ENCODE measurements at places on chromosomes 16 and 17. TPM values are rescaled to one million over a fixed set of nuclear protein-coding genes. Genes with fewer than 3 reads are reported as not detected.
A peak's percentile ranks its signal among the peaks of the same experiment; 100 is the strongest.

- DNase-seq: no peak
Observed at GRCh38 chr16:81585785-81586184, 141.2 kb downstream of the CMIP start.

DNA sequence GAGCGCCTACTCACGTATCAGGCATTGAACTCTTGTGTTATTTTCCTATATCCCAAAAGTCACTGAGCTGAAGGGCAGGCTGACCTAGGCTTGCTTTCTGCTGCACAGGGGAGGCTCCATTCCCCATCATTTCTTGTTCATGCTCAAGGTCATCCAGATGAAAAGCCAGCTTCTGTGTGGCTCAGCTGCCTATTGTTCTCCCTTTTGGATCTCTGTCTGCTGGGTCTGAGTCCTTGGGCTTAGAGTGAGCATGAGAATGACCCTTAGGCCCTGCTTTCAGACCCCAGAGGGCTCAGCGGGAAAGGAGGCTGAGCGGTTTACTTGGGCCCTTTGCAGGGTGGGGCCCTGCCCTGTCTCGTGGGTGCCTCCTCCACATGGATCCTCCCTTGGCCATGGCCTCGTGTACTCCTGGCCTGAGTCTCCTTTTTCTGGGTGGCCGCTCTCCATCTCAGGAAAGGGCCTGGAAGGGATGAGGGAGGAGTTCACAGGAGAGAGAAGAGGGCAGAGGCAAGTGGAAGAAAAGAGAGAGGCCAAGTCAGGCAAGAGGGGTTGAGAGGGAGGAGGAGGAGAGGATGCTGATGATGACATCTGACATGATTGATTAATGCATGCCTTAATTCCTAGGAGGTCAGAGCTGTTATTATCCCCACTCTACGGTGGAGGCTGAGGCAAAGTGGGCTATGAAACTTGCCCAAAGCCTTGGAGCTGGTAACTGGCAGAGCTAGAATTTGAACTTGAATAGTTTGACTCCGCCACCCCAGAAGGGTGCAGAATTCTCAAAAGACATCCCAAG, 19.8 kb upstream of the MAP3K14 start:
- no peak for DNase-seq

DNA sequence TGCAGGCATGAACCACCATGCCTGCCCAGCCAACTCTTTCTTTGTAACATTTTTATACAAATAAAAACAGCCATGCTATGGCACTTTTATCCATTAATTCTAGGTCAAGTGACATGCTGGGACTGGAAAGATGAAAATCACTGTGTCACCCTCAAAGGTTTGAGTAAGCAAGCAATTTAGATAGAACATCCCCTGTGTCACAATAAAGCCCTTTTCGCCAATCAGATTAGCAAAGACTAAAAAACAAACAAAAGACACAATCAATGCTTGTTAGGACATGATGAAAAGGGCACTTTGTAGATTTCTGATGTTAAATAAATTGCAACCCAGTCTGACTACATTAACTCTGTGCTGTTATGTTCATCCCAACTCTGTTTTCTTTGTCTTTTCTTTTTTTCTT, 26.4 kb downstream of the CHP2 start:
- DNase-seq: no peak

DNA sequence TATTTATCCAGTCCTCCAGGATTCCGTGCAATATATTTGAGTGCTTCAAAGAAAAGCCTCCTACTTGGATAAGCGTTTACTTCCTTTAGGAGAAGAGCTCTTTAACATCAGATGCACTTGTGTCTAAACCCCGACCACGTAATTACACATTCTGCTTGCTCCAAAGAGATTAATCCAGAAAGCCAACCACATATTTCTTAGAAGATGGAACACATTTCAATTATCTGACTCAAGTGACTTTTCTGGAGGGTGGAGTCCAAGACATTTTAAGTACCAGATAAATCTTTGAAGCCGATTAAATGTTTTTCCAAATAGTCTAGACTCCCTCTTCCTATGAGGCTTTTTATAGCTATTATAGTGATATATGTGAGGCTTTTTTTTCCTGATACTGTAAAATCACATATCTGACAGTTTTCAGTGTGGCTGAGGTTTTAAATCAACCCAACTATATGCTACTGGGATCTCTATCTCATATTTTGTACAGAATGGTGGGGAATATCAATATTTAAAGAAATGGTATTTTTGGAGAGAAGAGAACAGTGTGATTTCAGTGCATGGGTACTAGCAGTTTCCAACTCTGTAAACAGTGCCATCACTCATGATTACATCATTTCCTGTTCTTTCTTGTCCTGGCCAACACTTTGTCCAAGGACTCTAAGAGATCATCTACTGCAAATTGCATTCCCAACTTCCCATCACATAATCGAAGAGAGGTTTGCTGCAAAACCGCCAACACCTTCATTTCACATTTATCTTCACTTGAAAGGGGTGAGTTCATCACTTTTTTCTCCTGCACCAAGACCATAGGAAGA, 192.4 kb upstream of the HSBP1 start:
- DNase-seq: no peak

- DNase-seq: no peak
Observed at GRCh38 chr17:61343576-61343975, 56.1 kb upstream of the TBX2 start.

DNA sequence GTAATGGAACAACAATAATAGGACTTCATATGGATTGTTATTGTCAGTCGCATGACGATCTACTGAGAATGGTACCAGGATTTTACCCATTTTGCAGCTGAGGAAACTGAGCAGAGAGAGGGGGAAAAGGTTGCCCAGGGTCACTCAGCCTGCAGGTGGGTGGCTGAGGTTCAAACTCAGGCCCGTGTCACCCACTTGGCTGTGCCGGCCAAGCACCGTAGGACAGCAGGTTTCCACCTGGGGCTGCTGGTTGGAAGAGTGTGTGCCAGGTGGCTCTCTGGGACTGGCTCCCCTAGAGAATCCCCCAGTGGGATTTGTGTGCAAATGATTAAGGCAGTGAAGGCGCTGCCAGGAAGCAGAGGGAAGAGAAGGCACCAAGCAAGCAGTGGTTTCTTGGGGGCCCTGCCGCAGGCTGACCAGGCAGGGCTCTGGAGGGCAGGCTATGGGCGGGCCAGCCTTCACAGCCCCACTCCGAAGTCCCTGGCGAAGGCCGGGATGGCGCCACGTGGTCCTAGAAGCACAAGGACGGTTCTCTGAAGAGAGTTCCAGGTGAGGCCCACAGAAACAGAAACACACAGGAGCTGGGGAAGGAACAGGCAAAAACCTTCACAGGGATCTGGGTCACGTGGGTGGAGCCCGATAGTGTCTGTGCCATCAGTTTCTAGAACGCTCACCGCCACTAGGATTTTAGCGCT, 163.5 kb downstream of the IRF8 start:
- no peak for DNase-seq

- no peak for DNase-seq
Observed at GRCh38 chr17:30530346-30531025, 53.3 kb downstream of the GOSR1 start.

GRCh38 chr17:67390006-67390645, 13.0 kb downstream of the PITPNC1 start:
- DNase-seq: no peak

- no peak for DNase-seq
Observed at GRCh38 chr17:80727409-80727755, 182.7 kb downstream of the RPTOR start.

DNA sequence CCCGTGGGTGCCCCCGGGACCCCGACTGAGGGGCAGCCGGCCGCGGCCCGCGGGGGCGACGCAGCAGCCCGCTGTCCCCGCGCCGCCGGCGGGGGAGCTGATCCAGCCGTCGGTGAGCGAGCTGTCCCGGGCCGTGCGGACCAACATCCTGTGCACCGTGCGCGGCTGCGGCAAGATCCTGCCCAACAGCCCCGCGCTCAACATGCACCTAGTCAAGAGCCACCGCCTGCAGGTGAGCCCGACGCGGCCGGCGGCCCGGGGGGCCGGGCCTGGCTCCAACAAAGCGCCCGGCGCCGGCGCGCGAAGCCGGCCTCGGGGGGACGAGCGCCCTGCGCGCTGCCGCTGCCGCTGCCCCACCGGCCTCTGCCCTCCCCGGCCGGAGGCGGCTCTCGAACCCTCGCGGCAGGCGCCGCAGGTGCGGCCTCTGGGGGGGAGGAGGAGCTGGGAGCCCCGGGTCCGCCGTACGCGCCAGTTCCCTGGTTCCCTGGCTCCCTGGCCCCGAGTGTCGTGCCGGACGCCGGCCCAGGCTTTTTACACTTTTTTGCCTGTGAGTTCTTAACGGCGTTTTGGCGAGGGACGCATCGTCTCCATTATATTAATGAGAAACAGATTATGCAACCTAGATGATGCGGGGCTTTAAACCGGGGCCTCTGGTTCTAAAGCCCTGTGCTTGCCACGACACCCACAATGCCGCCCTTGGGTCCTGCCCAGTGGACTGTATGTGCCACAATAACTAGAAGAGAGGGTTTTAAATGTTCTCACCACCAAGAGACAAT, 521 bp downstream of the ATMIN start:
- peak; percentile 35 for DNase-seq

- no peak for DNase-seq
Observed at GRCh38 chr16:87207509-87207908, 109.7 kb downstream of the C16orf95 start.

DNA sequence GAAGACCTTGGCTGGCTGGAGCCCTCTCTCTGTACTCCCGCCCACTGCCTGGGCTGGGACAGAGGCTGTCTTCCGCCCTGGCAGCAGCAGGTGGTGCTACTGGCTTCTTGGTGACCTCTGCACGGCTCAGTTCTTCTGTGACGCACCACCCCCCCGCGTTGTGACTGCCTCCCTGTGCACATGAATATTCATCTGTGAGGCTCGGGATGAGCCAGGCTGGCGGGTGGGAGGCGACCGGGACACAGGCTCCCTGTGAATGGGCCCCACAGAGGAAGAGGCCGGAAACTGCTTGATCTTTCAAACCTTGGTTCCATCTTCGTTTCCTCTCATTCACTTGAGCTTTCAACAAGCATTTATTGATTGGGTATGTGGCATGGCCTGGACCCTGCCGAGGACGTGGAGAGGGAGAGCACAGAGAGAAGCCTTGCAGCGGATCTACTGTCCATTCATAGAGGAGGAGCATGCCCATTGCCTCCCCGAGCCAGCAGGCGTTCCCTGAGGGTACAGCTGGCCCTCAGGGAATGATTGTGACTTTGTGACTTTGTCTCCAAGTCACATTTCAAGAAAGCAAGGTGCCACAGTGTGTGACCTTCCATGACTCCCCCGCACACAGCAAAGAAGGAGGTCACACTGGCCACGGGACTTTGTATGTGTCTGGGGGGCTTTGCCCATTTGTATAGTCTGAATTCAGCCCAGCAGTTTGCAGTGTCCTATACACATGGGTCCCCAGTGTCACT, 45.0 kb downstream of the B9D1 start:
- peak; percentile 26 for DNase-seq

- DNase-seq: no peak
Observed at GRCh38 chr17:79904865-79905264, 65.6 kb upstream of the CBX4 start.

- no peak for DNase-seq
Observed at GRCh38 chr16:9481747-9482730, 390.6 kb downstream of the HAPSTR1 start.

DNA sequence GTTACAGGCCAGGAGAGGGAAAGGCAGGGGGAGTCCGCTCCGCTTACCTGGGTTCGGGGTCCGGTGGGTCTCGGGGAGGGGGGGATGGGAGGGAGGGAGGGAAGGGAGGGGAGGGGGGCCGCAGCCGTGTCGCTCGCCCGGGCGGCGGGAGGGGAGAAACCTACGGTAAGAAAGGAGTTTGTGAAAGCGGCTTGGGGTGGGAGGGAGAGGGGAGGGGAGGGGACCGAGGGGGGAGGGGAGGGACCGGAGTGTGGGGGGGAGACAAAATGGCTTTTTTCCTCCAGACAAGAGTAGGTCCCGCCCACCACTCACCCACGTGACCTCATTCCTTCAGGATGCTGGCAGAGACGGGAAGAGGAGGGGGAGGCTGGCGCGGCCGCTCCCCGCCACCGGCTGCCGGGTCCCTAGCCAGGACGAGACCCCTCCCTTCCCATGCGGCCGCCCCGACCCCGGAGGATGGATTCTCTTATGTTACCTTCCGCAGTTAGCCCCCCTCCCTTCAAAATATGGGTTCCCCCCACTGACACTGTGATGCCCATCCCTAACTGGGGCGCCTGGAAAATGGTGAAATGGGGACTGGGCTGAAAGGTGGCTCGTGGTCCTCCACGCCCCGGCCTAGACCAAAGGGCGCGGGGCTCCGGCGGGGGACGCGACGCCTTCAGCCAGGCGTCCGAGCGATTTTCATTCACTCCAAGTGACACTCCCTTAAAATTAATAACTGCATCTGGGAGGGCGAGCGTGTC, at the start of gene PCGF2:
TSS of gene PCGF2 (minus strand) at position 188 of the 743 bp plus-strand sequence. CDS start 7,934 bp downstream, outside the sequence.
- peak; percentile 82 for DNase-seq

- DNase-seq: no peak
Observed at GRCh38 chr16:12315330-12316136, 339.0 kb downstream of the SNX29 start.

GRCh38 chr17:57044976-57045867, 39.8 kb upstream of the AKAP1 start:
- DNase-seq: no peak

DNA sequence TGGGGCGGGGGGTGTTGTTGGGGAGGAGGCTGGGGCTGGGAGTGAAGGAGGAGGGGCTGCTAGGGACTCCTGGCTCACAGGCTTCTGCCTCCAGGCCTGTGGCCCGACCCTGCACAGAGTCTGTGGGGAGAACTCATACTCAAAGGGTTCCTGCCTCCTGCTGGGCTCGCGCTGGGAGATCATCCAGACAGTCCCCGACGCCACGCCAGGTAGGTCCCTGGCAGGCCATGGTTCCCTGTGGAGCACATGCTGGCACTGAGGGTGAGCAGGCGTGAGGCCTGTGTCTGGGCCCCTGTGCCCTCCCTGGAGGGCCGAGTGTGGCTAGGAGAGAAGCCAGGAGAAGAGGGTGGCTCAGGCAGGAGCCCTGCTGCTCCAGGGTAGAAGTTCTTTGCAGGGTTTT, 4.6 kb downstream of the ITGAD start:
- DNase-seq: no peak

DNA sequence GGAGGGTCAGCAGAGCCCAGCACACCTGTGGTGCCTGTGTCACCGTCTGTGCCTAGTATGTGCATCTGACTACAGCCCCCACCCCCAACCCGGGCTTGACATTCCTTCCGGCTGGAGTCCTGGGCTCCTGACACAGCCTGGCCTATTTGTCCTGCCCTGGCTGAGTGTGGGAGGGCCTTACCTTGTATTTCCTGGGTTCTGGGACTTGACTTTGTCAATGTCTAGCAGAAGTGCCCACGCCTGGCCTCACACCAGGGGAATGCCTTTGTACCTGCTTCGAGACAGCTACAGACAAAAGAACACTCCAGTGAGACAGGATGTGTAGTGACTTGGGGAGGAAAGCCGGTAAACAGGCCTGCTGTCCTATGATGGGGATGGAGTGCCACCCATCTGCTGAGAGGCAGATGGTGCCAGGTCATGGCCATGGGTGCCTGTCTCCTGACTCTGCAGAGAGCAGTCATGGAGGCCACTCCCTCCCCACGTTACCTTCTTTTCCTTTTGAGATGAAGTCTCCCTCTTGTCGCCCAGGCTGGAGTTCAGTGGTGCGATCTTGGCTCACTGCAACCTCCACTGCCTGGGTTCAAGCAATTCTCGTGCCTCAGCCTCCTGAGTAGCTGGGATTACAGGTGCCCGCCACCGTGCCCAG, 42.8 kb downstream of the TNFRSF13B start:
- no peak for DNase-seq

GRCh38 chr17:35148144-35148543, 527 bp downstream of the UNC45B start:
- no peak for DNase-seq

GRCh38 chr16:63744077-63744874, 1377.6 kb downstream of the CDH11 start:
- DNase-seq: no peak

Gene ADGRG3
- total RNA-seq: not detected

Gene TBC1D3
- total RNA-seq: not detected

Gene SMIM5
- 4.4 TPM for total RNA-seq

Gene CMTR2
- 31.7 TPM for total RNA-seq

Gene SPATA32
- total RNA-seq: 0.24 TPM

Gene KRTAP2-2
- total RNA-seq: not detected

Data from progenitor cell of endocrine pancreas (in vitro differentiated cells).